ENCODE measurements at places on chromosomes 5 and 9.
A peak's percentile ranks its signal among the peaks of the same experiment; 100 is the strongest.

GRCh38 chr9:123562844-123563346, 206.9 kb downstream of the CRB2 start:
- DNase-seq = no peak

DNA sequence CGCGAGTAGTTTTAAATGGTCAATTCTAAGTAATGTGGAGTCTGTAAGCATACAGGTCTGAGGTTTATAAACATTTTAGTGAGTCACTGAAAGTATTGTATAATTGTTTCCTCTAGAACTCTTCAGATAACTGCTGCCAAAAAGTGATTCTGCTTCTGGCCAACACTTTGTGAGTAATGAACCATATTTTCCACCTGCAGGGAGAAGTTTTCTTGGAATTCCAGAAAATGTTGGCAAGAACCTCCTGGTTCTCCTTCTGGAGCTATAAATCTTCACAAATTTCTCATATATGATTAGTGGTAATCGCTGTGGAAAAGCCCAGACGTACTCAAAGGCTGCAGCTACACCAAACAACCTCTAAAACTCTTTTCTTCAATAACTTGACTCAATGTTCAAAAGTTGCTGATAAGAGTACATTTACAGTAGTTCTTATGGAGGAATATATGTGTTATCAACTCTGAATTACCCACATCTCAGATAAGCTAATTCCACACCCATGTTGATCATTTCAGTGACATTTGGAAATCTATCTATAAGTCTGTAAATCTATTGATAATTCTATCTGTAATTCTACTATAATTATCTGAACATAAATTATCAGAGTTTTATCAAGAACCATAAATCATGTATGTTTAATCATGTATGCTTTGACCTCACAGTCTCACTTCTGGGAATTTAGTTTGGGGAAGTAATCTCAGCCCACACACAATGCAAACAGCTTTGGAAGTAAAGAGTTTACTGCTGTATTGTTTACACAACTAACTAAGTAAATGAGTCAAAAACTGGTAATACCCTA, 74.1 kb downstream of the FNBP1 start:
- no peak for DNase-seq

DNA sequence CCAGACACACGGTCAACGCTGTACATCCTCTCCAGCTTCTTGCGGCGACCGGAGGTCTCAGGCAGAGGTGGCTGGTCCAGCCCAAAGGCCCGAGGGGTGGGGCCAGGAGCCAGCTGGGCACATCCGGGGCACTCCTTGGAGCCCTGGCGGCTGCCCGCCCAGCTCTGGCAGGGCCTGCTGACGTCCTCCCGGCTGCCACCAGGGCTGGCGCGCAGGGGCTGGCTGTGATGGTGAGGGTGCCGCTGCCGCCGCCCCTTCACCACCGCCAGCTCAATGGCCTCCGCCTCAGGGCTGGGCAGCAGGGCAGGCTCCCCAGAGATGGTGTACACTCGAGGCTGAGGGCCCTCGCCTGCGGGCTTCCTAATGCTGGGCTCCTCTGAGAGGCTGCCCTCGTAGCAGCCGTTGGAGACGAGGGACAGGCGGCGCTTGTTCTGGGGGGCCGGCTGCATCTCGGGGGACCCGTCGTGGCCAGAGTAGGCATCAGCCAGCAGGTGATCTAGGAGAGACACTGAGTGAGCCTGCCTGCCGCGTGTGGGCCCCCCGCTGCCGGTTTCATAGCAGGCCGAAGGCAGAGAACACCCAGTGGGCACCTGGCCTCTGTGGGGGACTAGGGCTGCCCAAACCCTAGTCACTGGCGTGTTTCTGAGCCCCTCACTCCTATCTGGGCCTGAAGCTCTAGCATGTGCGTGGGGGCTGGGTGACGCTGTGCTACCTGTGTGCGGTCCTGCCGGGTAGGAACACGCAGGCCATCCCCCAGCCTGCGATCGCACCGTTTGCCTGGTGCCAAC, 1.5 kb downstream of the NSMF start:
- DNase-seq = peak; percentile 50

DNA sequence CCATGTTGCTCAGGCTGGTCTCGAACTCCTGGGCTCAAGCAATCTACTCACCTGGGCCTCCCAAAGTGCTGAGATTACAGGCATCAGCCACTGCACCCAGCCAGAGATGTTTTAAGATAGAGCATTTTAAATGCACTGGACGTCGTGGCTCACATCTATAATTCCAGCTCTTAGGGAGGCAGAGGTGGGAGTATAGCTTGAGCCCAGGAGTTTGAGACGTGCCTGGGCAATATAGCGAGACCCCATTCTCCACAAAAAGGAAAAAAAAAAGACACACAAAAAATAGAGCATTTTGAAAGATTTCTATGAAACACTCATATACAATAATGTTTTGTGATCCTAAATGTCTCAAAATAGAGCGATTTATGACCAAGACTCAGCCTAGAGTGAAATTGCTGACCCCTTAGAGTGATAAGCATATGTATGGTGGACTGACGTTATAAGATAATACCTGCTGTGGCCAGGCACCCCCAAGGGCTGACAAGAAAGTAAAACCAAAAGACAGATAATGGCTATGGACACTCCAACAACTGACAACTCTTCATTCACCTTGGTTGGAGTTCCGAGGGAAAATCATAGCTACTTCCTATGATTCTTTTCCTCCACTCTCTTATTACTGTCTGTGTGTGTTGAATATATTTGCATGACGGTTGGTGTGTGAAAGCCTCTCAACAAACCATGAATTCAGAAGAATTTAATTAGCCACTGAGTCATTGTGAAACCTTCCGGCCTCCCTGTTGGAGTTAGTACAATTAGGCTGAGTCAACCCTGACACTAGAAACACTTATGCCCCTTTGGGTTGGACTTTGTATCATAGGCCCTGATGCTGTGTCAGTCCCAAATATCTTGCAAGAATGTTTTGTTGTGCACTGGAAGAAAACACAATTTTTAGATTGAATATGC, 526.5 kb upstream of the NUDT12 start:
- DNase-seq = no peak

GRCh38 chr5:63401436-63402046, 560.7 kb downstream of the HTR1A start:
- DNase-seq = peak; percentile 20

DNA sequence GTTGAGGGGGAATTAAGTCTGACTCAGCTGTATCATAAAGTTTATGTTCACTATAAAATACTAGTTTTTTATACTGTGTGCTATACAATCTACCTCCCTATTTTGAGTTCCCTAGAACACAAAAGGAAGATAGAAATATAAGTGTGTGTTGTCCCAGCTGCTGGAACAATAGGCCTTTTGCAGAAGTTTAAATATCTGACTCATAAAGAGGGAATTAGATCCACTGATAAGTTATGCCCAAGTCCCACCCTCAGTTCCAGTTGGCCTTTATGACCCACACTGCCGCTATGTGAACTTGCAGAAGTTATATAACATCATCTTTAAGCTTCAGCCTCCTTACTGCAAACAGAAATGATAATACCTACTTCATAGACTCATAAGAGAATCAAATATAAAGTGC, 88.5 kb upstream of the DAB2 start:
- no peak for DNase-seq

GRCh38 chr9:9799287-9799686, 813.5 kb downstream of the PTPRD start:
- DNase-seq = no peak

- DNase-seq = no peak
Measured at GRCh38 chr5:150009671-150010387, 9.3 kb downstream of the HMGXB3 start.

DNA sequence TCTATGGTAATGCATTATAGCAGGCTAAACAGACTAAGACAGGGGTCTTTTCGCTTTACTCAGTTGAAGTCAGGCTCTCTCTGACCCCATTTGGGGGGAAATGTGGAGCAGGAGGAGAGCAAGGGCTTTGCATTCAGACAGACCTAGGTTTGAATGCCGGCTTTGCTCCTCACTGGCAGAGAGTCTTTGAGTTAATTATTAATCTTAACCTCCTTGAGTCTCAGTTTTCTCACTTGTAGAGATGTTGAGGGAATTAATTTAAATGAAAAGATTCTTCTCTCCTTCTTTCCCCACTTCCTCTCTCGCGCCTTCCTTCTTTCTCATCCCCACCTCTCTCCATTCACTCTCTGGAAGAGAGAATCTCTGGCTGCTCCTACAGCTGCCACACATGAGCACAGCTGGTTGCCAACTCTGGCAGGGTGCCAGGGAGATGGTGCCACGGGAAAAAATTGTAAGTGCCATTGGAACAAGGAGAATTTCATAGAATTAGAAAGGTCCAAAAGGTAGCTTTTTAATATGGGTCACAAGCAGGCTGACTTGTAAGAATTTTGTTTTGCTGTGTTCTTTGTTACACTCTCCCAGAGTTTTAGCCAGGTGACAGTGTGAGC, 25.2 kb upstream of the GLRA1 start:
- no peak for DNase-seq

GRCh38 chr5:107512029-107512428, 158.7 kb downstream of the EFNA5 start:
- DNase-seq = no peak

GRCh38 chr5:170296935-170297588, 515 bp downstream of the LCP2 start:
- DNase-seq = no peak

DNA sequence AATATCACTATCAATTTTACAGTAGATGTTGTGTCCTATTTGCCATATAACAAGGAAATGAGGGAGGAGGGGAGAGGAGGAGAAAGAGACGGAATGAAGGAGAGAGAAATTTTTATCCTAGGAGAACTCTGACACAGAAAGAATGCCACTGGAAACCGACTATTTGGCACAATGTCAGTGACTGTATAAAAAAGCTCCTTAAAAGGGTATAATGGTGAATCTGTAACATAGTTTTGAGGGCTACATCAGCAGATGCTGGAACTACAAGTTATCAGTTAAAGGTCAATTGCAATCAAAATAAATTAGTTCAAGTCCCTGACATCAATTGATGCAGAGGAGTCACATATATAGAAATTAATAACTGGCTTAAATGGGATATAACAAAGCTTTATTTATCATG, 5.7 kb downstream of the EDIL3 start:
- DNase-seq = no peak

GRCh38 chr9:77843076-77843870, 188.3 kb downstream of the GNAQ start:
- no peak for DNase-seq

- DNase-seq = no peak
Measured at GRCh38 chr9:98147582-98147981, 28.6 kb upstream of the TRIM14 start.

GRCh38 chr5:16550316-16550952, 66.4 kb downstream of the RETREG1 start:
- no peak for DNase-seq

GRCh38 chr5:181207214-181207959, 2.4 kb upstream of the TRIM7 start:
- DNase-seq = peak; percentile 80

GRCh38 chr5:39520232-39520572, 95.4 kb upstream of the DAB2 start:
- DNase-seq = no peak

DNA sequence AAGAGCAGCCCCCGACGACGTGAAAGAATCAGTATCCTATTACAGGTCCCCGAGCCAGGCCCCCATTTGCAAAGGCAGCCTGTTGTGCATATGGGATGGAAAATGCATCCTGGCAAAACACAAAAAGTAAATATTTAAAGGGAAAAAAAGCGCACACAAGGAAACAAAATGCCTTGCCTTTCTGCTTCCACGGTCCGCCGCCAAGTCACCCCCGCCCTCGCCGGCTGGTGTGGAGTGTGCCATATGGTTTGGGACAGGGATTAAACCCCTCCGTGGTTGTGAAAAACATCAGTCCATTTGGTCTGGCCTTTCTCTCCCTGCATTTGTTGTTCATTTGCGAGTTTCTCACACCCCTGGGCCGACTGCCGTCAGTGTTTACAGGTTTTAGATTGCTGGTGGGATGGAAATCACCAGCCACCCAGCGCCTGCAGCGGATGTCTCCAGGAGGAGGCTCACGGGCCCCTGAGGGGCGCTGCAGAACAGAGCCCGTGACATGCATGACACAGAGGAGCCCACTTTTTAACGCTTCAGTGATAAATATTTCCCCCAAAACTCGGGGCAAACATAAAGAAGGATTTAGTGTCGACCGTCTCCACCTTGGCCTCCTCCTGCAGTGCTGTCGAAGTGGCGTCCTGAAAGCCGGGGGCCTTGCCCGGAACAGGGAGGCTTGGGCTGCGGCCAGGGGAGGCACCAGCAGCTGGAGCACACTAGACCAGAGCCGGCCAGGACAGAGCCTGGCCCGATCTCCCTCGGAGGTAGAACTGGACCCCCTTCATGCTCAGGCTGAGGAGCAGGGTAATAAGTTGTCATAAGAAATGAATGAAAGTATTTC, 161.5 kb downstream of the HSD17B3 start:
- DNase-seq = no peak
